ENCODE measurements at places on chromosomes 11 and 22.

DNA sequence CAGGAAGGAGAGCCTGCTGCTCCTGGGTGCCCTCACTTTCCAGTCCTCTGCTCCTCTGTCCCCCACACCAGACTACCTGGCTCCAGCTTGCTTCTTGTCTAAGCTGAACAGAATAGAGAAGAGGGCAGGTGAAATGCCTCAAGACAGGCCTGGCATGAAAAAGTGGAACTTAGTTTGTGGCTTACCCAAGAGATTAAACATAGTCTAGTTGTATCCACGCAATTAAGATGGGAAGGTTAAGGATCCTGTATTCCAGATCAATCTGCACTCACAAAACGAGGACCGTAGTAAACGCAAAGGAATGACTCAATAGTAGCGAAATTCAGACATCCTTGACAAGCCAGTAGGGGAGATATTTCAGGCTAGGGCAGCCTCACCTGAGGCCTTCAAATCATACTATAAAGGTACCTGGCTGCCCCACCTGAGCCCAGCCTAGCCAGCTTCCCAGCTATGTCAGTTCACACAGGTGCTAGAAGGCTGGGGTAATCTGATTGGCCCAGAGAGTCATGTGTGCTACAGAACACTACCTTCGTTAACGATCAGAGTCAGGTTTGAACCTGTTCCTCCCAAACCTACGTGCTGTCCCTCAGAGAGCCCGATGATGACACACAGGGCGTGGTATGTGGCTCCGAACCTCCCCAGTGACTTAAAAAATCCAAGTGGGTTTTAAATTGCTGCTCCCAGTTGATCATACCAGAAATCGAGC is 46.5 kb downstream of the AHNAK start:
- no peak for DNase-seq

- peak; percentile 37 for DNase-seq
Measured at GRCh38 chr11:15852179-15852578, 504.2 kb downstream of the SOX6 start.

GRCh38 chr11:17233101-17233500 is 25.3 kb upstream of the PIK3C2A start:
- DNase-seq = no peak

GRCh38 chr22:40258017-40258416 is 80.3 kb downstream of the TNRC6B start:
- no peak for DNase-seq

DNA sequence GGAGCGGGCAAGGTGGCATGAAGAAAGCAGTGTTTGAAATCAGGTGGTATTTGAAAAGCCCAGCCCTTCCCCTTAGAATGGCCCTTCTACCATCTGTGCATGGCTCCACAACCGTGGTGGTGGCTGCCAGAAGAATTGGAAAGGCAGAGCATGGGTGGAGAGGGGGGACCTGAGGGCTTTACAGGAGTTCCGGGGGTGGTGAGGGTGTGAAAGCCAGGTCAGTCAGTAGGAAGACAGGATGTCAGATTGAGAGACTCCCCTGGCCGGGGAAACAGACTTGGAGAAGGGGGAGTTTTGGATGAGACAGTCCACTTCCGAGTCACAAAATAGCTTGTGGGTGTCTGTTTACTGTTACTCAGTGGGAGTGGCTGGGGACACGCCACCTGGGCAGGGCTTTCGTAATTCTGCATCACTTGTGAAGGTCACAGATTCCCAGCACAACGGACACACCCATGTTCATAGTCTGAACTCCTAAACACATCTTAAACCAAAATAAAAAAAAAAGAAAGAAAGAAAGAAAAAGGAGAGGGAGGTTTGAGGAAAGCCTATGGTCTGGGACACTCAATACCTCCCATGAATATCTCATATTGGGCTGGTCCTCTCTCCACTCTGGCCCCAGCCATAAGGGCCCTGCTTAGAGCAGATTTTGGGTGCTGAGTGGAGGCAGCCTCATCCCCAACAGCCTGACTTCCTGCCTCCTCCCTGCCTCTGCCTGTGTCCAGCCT is 24.4 kb upstream of the SMIM35 start:
- DNase-seq = no peak

- no peak for DNase-seq
Measured at GRCh38 chr11:13134066-13134465, 125.0 kb downstream of the RASSF10 start.

DNA sequence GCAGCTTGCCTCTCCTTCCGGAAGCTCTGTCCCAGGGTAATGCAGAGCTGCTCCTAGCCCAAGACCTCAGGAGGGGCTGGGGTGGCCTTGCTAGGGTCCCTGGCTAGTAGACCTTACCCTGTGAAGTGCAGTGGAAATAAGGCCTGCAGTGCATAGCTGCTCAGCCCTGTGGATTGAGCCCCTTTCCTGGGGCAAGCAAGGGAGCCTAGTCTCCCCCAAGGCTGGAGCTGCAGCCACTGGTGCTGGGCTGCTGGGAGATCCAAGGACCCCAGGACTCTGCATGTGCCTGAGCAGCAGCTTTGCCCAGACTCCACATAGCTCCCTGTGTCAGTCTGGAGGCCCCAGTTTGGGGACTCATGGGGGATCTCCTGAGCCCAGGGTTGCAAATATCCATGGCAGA is 57.9 kb downstream of the FANCF start:
- no peak for DNase-seq

DNA sequence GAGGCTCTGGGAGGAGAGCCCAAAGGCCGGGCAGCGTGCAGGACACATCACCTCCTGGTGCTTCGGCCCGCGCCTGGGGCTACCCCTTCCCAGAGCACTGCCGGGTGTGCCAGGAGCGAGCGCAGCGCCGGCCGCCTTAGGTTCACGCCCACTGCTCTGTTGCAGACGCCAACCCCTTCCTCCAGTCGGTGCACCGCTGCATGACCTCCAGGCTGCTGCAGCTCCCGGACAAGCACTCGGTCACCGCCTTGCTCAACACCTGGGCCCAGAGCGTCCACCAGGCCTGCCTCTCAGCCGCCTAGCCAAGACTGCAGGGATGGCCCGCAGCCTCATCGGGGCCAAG is 79.0 kb downstream of the MED15 start:
- DNase-seq = no peak

Measured in ecto neural progenitor cell (in vitro differentiated cells).